ENCODE measurements at places on chromosomes 4 and X. TPM values are rescaled to one million over a fixed set of nuclear protein-coding genes. Genes with fewer than 3 reads are reported as not detected.

GRCh38 chr4:48483006-48483776, at the start of gene SLC10A4:
Gene SLC10A4, plus strand, starts transcription at chr4:48483343. Its CDS starts 219 bp downstream, at chr4:48483562.
- peak; percentile 42 for DNase-seq

GRCh38 chr4:113584407-113585150, 177.0 kb downstream of the CAMK2D start:
- no peak for DNase-seq

- DNase-seq = no peak
These were observed 129.7 kb upstream of the SMAD1 start for GRCh38 chr4:145351922-145352321.

GRCh38 chr4:137067735-137068134, 464.6 kb downstream of the PCDH18 start:
- DNase-seq = no peak

DNA sequence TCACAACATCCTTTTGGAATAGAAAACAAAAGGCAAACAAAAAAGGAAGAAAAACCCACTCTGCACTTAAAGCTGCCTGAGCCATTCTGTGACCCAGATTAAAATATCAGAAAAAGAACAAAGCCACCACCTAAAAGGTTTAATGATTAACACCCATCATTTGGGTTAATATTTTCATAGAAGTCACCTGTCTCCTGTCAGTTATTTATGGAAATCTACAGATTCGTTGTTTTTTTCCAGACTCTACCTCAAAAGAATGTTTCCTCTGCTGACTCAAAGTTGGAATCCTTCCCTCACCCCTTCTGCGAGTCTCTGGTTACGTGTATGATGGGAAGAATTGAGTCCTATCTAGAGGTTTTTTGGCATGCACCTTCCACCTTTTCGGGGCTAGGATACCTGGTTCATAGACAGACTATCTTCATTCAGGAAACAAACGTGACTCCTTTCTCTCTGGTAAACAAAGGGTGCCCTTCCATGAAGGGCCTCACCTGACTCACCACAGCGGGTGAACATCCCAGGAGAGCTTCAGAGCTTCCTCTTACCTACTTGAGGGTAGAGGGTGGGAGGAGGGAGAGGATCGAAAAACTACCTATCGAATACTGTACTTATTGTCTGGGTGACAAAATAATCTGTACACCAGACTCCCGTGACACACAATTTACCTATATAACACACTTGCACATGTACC, 19.6 kb upstream of the CA5B start:
- DNase-seq = no peak

GRCh38 chr4:4539481-4539880, 2.4 kb downstream of the STX18 start:
- DNase-seq = no peak

DNA sequence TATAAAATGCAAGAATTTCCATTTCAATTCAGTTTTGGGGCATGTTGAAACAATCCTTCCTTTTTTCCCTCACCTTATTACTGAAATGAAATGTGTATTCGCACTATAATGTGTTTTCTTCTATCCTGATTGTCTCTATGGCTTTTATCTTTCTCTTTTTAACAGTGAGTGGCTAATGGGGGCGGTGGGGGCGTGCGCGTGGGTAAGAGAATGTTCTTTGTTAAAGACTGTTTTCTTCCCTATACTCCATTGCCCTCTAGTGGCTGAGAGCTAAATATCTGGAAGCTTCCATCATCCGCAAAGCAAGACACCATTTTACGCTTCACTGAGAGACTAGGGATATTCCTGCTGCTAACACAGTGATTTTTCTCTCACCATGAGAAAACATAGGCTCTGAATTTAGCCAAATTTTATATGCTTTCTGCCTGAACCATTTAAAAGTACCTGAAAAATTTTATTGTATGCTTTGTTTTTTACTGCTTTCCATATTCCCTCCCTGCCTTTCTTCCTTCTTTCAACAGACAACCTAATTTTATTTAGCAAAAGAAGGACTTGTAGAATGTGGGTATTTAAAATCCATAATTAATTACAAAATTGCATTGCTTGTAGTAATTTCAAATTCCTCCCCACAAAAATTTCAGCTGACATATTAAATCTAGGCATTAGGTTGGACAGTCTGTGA, 194.0 kb downstream of the GASK1B start:
- peak; percentile 39 for DNase-seq

DNA sequence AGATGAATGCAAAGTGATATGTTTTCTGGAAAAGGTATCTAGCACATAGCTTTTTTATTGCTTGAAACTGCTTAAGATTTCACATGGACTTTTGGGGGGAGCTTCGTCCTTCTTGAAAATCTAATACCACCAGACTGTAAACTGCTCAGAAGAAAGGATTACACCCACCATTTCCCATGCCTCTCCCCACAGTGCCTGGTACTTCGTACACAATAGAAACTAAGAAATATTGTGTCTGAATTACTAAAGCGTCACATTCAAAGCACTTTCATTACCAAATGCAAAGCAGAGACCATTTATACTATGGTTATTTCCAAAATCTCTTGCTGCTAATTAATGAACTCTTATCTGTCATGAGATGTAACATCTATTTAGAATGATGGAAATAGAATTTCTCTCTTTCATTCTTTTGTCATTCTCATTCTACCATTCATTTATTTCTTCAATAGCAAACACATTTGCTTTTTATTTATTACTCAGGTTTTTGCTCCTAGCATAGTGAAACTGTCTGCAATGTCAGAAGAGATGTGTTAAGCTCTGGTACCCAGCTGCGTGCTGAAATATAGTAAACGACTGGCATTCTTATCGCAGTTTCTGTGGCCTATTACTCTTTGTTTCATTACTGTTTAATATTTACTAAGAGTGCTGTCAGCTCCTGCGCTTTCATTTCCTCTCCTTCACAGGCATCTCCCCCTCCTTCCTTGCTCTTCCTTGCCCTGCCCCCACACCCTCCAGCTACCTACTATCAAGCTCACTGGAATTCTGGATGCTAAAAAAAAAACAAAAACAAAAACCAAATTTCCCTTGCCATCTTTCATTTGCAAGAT, 51.4 kb upstream of the RAPGEF2 start:
- peak; percentile 32 for DNase-seq

GRCh38 chr4:2177443-2178093, 64.4 kb downstream of the HAUS3 start:
- no peak for DNase-seq

The PPP4R3C gene
- not detected for total RNA-seq

The GLRB gene
- total RNA-seq = not detected
